ENCODE measurements at places on chromosomes 7 and 10. TPM values are rescaled to one million over a fixed set of nuclear protein-coding genes. Genes with fewer than 3 reads are reported as not detected.

IDI2 gene
- total RNA-seq: not detected

MYOF gene
- 16.1 TPM for total RNA-seq

SPRN gene
- total RNA-seq: not detected

METTL2B gene
- 33.8 TPM for total RNA-seq

LRGUK gene
- total RNA-seq: 0.03 TPM

FBXW4 gene
- 19.1 TPM for total RNA-seq

NODAL gene
- not detected for total RNA-seq

GHITM gene
- 195 TPM for total RNA-seq

CUBN gene
- not detected for total RNA-seq

All from HT-29 (cell line).